EL (cell line): ENCODE measurements at places on chromosomes 7 and 10.
A peak's percentile ranks its signal among the peaks of the same experiment; 100 is the strongest.

DNA sequence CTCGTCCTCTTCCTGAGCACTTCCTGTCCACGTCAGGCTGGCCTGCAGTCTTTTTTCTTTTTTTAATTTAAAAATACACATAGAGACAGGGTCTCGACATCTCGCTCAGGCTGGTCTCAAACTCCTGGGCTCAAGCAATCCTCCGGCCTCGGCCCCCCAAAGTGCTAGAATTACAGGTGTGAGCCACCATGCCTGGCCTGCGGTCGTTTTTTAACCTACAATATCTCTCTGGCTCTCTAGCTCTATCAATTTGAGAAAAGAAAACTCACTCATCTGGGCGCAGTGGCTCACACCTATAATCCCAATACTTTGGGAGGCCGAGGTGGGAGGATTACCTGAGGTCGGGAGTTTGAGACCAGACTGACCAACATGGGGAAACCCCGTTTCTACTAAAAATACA is 4.0 kb upstream of the OAT start:
- DNase-seq = no peak

- no peak for DNase-seq
These were observed 408.0 kb downstream of the HGF start for GRCh38 chr7:81361769-81362312.

GRCh38 chr7:19024261-19024660 is 93.2 kb downstream of the TWIST1 start:
- DNase-seq = peak; percentile 82

DNA sequence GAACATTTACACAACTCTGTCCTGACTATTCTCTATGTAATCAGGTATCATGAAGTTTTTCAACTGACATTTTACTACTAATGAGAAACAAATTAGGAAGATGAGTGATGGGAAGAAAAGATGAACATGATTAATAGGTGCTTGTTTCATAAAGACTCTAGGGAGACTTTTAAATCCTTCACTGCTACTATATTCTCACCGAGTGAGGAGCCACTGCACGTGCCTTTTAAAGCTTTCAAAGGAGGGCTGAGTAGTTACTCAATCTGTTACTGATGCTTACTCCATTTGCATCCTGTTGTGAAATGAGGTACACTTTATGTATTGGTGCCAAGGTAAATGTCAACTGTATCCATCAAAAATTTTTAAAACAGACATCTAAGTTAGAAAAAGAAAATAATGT is 1.3 kb upstream of the COMMD3 start:
- DNase-seq = no peak

DNA sequence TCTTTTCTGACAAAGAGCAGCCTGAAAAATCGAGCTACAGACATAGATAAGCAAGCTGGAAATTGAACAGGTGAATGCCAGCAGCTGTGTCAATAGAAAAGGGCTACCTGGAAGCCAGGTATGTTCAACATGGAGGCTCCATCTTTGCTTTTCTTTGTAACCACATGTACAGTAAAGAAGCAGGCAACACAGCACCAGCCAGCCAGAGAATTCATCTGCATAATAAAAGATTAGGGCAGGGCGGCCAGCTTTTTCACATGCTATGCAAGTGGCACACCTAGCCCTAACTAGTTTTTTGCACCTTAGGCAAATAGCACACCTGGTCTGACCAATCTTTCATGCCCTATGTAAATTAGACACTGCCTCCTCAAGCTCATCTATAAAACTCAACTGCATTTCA is 25.7 kb downstream of the COG5 start:
- DNase-seq = no peak

DNA sequence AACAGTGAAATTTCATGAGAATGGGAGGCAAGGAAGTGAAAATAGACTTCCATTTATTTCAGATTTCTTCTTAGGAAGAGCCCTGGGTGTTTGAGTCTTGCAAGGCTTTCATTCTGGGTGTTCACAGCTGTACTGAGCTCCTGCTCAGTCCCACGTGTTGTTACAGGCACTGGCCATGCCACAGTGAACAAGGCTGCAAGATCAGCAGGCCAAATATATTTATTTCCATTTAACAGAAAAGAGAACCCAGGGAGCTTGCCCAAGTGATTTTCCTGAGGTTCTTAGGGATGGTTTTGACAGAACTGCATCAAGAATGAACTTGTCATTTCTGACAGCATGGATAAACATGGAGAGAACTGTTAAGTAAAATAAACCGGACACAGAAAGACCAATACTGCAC is 54.5 kb upstream of the CD36 start:
- DNase-seq = no peak

GRCh38 chr7:75866114-75866488 is 12.7 kb upstream of the RHBDD2 start:
- peak; percentile 42 for DNase-seq

- peak; percentile 38 for DNase-seq
These were observed 191.3 kb upstream of the AGK start for GRCh38 chr7:141359740-141360415.

DNA sequence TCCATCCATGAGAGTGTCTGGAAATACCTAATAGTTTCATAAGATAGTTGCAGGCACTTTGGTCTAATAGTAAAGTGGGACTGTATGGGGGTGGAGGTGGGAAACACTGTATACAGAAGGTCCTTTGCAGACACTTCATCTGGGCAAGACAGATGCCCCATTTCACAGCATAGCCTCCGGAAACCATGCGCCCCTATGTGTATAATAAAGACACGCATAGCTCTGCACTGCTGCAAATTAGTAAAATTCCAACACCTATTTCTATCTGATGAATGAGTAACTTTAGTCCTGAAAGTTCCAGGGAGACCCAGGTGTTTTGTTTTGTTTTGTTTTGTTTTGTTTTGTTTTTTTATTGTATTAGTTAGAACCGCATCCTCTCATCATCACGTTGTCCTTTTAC is 187.1 kb downstream of the CREB5 start:
- no peak for DNase-seq

- DNase-seq = peak; percentile 6
These were observed 202.1 kb upstream of the AKR1E2 start for GRCh38 chr10:4623757-4624420.

- DNase-seq = peak; percentile 13
These were observed 45.1 kb downstream of the SPOCK2 start for GRCh38 chr10:72043016-72043834.

- peak; percentile 74 for DNase-seq
These were observed 45.4 kb upstream of the NAMPT start for GRCh38 chr7:106329971-106330733.

GRCh38 chr10:4070921-4071660 is 286.1 kb upstream of the KLF6 start:
- no peak for DNase-seq

GRCh38 chr10:112274831-112275230 is 8.4 kb upstream of the TECTB start:
- no peak for DNase-seq

- no peak for DNase-seq
These were observed 138.4 kb upstream of the IGFBP3 start for GRCh38 chr7:46059308-46060020.

DNA sequence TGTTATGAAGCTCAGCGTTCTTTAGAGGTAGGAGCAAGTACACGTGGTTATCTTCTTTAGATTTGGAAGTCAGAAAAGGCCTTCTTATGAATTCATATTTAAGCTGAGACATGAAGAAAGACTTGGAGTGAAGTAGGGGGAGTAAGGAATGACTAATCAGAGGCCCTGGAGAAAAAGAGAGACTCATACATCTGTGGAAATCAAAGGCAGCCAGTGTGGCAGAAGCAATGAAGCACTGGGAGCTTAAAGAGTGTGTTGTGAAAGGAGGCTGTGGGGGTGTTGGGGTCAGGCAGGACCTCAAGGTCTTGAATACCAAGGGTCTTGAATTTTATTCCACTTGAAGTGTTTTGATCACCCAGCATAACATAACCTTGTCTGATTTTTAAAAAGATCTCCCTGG is 35.7 kb upstream of the FGL2 start:
- DNase-seq = no peak

DNA sequence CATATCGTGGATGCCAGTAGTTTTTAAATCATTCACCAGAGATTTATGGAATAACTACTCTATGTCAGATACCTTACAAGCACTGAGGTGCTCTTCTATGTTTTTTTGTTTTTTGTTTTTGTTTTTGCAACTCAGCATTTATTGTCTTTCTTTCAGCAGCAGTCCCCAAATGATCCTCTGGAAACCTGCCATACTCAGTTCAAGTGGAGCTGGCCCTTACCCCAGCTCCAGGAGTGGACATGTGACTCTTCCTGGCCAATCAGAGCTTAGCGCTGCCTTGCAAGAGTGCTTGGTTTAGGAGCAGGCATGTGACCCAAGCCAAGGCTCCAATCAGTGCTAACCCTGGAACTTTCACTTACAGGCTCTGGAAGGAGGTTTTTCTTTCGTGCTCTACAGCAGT is 356.6 kb upstream of the ZMIZ1 start:
- no peak for DNase-seq

DNA sequence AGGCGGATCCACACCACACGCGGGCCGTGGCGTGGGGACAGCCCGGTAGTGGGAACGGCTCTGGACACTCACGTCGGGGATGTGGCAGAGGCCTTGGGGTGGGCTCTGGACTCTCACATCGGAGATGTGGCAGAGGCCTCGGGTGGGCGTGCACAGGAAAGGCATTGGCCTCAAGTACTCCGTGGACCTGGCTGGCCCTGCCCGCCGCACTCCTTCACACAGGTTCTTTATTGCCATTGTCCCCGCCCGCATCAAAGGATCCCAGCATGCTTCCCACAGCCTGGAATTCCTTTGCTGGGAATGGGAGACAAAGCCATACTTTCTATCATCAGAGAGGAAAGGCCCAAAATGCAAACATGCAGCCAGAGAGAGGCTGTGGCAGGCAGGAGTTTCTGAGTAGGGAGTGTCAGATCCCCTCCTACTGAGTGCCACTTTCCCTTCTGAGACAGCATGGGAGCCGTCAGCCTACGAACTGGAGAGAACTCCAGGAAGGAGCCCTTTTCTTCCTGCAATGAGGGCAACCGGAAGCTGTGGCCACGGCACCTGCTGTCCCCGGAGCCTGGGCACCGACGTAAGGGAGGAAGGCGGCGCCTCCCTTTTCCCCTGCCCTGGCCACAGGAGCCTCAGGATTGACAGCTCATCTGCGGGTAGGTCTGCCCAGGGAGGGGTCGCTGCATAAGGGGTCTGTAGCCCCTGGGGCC is 51.5 kb downstream of the RBM17 start:
- DNase-seq = no peak

DNA sequence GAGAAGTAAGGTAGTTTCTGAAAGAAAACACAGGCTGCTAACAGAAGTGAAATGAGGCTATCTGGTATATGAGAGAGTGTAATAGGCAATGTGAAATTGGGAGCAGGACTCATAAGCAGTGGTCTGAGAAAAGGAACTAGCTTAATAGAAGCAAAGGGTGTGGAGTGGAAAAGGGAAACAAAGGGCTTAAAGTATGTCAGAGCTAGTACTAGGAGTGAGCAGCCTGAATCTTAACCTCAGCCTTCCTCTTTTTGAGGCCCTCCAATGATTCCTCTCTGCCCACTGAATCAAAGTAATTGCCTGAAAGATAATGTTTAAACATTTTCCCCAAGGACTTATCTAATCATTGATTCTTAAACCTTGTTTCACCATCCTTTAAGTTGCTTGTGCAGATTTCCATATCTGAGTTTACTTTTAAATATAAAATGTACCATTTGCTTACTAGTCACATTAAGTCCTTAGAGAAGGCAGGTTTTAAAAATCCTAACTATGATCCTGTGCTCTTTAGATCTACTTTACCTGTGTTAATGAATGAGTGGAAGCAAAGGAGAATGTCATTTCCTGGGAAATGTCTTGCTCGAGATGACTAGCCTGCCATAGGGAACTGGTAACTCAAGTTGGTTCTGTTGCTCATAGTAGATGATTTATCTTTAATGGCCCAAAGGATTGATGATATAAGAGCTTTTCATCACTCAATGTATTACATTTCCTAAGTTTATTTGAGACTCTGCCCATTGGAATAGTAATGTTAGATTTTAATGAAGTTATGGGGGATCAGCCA is 155.0 kb downstream of the SKAP2 start:
- DNase-seq = no peak

- no peak for DNase-seq
These were observed 99.8 kb upstream of the STRIP2 start for GRCh38 chr7:129334473-129334872.

- DNase-seq = no peak
These were observed 37.2 kb downstream of the CUBN start for GRCh38 chr10:17092216-17092944.

DNA sequence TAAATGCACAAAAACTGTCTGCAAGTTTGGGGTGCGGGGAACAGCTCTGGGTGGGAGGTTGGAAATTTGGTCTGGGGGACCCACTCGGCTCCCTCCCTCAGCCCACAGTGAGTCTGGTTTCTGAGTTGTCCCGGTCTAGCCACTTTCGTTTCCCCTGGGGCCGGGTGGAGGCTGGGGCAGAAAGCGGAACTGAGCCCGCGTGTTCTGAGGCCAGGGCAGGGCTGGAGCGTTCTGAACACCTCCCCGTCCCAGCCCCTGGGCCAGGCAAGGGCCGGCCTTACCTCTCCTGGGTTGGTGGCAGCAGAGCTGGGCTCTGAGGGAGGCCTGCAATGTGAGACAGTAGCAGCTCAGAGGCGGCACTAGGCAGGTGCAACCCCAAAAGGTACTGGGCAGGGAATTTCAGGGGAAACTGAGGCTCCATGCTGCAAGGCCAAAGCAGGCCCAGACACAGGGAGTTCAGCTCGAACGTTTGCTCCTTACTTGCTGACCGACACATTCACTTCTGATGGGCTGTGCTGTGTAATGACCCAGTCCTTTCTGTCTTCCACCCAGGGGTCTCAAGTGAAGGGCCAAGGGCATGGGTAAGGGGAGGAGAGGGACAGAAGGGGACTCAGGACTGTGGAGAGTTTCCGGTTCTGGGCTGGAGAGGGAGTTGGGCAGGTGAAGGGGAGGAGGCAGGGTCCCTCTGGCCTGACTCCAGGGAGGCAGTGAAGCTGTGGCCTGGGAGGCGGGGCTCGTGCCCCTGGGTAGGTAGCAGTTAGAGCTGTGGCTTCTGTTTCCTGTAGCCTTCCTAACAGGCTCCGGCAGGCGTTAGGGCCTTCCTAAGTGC is 3.0 kb downstream of the IRF5 start:
- no peak for DNase-seq

GRCh38 chr10:86599729-86600128 is 54.6 kb upstream of the OPN4 start:
- no peak for DNase-seq

- DNase-seq = no peak
These were observed 143.4 kb upstream of the PCGF5 start for GRCh38 chr10:91076991-91077548.

DNA sequence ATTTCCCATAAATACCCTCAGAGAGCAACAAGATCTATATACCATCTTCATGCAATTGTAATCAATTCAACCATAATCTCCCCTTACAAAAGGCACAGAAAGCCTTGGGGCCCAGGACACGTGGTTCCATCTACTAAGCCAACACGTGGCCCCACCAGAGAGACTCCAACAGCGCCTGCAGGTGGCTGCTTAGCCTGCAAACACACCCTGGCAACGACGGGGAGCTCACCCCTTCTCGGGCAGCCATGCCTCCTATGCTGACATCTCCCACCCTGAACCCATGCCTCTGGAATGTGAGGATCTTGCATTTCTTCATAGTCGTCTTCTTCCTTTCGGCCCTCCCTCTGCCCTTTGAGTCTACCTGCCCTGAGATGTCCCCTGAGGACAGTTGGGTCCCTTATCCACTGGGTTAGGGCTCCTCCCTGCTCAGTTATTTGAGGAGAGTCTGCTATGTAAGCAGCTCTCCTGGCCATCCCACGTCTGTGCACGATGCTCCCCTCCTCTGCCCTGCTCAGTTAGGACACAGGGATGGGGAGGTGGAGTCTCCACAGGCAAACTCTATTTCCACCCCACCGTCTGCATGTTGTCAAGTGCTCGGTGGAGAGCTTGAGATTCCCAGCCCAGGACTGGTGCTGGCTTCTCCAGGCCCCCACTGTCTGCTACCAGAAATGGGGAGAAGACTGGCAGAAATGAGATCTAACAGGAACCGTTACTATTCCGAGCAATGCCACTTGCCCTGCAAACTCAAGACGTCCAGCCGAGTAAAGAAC is 36.5 kb downstream of the EBF3 start:
- DNase-seq = no peak
